ENCODE measurements at places on chromosomes 1 and 21.

- DNase-seq = peak; percentile 95
Measured at GRCh38 chr1:232613752-232614381, 16.1 kb downstream of the SIPA1L2 start.

DNA sequence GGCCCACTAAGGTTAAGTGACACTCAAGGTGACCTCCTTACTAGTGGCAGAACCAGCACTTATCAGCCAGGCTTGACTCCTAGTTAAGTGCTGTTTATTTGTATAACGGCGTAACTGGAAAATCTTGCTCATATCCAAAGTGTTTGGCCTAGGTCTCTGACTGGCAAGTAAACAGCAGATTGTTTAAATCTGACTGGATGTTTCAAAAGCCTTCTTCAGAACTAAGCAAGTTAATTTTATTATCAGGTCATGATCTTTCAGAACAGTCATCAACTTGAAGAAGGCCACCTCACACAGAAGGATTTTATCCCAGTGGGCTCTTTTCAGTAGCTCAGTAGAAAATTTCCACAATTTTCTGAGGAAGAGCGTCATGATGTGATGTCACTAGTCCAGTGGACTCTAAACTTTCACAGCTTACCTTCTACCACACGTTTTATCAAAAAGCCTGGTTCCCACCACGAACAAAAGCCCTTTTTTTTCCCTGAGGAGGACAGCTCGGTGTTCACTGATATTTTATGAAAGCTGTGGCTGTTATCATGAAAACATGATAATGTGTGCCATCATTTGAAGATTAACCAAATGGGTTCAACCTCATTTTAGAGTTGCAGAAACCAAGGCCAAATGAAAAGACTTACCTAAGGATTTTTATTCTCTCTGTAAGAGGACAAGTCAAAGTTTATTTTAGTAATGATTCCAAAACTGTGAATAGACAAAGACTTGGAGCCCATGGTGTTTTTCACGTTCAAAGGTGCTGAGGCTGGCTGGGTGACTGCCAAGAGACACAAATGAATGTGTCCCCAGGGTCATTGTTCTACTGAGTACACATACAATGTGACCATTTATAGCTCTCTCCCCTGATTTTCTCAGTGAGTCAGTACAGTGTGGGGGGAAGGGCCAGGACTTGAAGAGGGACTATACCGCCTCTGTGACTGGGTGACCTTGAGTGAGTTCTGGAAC, 9.1 kb downstream of the SGIP1 start:
- peak; percentile 94 for DNase-seq

DNA sequence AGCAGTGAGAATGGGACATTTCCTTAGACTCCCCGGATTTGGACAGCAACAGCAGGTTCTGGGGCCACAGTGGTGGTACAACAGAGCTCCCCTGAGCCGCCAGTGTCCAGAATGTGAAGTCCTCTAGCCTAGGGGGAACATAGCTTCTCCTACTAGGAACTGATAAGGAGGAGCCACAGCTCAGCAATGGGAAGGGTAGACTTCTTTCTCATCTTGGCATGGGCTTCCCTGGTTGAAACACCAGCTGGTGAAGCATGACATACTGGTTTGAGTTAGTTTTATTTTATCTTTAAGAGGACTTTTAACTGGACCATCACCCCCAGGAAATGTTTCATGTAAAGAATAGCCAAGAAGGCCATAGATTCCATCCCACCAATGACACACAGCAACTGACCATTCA, 68.4 kb downstream of the KCNJ15 start:
- DNase-seq = no peak

DNA sequence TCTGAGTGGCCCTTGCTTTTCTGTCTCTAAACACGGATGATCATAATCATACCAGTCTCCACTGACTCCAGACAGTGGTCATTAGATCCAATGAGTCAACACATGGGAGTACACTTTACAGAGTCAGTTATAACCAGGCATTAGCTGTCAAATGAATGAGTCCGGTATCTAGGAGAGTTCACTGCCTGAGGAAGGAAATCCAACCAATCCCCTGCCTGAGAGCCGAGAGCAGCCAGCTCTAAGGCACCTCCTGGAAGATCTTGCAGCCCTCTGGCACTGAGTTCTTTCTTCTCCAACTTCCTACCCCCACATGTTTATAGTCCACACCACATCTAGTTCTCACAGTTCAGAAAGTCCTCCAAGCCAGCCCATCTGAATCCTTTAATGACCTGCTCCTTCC, 29.4 kb upstream of the RBM15 start:
- DNase-seq = peak; percentile 74

DNA sequence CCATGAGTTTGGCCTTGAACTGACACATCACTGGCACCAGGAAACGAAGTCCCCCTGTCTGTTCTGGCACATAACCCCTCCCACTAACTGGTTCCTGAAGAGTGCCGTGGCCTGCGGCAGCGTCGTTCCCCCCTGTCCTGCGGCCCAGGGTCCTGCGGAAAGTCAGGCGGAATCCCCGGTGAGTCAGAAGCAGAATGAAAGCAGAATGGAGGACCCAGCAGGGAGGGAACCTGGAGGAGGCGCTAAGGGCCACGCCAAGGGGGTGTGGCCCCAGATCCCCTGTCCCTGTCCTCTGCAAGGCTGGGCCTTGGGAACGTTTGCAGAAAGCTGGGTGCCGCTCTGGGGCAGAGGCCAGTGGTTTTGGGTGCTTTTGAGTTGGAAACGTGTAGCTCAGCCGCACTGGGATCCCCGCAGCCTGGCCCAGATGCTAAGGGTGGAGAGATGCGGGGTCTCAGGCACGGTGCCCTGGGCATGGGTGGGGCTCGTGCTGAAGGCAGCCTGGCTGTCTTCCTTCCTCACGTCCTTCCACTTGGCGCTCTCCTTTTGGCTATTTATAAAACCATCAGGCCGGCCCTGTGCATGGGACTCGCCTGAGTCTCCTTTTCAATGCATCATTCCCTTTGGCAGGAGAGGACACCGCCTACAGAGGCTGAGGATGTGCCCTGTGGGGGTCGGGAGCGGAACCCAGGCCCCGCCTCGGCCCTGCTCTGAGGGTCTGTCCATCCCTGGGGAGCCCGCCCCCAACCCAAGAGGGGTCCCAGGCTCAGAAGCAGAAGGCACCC, 36.2 kb downstream of the TP73 start:
- peak; percentile 2 for DNase-seq

DNA sequence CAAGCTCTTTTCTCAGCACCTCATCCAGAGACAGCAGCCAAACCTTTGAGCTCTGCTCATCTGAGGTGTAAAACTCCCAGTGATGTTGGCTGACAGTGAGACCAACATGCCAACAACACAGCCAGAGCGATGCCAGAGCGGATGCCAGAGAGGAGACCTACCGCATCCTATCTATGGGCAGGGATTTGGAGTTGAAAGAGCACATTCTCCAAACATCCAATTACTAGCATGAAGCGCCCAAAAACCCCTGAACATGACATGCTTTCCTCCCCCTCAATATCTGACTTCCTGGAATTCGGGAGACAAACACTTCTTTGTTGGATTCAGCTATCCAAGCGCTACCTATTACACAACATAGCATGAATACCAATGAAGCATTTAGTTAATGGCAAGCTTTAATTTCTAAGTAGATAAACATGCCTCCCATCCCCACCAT, 23.1 kb upstream of the PAXBP1 start:
- no peak for DNase-seq

GRCh38 chr1:229231754-229232119, 39.2 kb upstream of the RAB4A start:
- no peak for DNase-seq

DNA sequence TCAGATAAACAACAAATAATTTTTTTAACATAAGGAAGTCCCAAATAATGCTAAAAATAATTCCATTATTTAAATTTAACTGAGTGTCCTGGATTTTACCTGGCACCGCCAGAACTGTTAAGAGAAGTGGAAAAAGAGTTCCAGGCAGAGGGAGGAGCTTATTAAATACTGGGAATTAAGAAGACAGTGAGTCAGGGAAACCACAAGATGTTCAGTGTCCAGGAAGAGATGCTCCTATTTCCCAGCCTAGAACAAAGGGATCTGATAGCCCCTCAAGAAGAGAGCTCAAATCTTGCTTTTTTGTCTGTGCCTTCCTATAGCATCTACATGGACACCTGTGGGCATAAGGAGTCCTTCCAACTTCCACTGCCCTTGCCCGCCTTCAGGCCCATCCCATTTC, 85.9 kb downstream of the PGM1 start:
- DNase-seq = no peak

GRCh38 chr1:111973150-111973790, 16.2 kb downstream of the KCND3 start:
- no peak for DNase-seq

GRCh38 chr1:202952818-202953217, 5.3 kb downstream of the ADIPOR1 start:
- peak; percentile 32 for DNase-seq

DNA sequence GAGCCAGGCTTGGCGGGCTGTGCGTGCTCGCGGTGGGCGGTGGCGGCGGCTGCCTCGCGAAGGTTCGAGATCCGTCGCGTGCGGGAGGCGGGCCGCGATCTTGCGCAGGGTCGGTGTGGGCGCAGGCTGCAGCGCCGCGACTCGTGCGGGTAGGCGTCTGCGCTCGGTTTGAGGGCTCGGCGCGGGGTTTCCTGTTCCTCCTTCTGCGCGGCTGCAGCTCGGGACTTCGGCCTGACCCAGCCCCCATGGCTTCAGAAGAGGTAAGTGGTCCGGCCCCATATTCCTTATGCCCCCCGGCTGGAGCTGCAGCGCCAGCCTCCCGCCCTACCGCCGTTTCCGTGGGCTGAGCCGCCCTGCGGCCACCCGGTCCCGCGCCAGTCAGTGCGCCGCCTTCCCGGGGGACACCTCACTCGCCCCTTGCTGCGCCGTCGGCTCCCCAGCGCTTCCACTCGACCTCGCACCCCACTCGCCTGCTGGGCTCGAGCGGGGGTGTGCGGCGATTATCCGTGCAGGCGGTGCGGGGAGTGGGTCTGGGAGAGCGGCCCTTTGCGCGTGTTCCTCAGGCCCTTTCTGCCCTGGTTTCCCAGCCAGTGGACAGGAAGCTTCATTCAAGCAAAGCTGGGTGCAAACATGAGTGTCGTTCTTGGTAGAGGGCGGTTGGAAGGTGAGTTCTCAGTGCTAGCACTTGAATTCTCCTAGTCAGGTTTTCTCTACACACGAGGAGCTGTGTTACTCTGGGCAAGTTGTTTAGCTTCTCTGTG, at the start of gene CACYBP:
Gene CACYBP, plus strand, starts transcription at position 12 of the 761 bp plus-strand sequence. Its CDS starts 234 bp downstream, at position 246.
- peak; percentile 45 for DNase-seq

GRCh38 chr1:52569449-52570210, 16.7 kb upstream of the TUT4 start:
- no peak for DNase-seq

- DNase-seq = no peak
Measured at GRCh38 chr1:53557830-53558738, 98.9 kb downstream of the DMRTB1 start.

- DNase-seq = peak; percentile 22
Measured at GRCh38 chr1:185404907-185405568, 88.0 kb upstream of the IVNS1ABP start.

- DNase-seq = peak; percentile 21
Measured at GRCh38 chr1:2345297-2346075, 45.9 kb downstream of the MORN1 start.

DNA sequence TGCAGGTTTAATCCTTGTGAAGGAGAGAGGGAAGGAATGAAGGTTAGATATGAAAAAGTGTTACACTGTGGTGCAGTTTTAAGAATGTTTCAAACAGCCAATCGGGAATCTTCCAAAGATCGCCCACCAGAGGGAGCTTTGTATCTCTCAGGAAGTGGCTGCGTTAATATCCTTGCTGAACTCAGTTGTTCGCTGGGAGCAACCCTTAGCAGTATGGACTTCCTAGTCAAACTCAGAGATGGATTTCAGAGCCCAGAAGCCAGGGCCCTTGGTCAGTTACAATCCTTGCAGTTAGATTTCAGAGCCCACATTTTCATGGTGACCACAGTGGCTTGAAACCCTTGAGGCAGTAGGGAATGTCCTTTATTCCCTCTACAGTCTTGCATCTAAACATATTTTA, 136.2 kb downstream of the NTNG1 start:
- peak; percentile 31 for DNase-seq

DNA sequence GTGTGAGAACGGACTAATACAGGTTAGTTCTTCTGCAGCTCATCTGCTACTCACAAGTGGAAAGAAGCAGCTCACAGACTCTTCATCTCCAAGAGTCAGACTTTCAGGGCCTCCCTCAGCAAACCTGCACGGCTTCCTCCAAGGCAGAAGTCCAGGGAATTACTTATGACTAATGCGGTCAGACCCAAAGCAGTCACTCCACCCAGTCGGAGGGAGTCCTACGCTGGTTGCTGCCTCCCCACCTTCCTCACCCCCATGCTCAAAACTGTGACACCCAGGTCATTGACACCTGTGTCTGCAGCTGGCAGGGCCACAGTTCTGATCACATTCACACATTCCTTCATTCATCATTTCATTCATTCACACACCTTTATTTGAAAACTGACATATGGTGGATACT, 38.4 kb upstream of the PRDM2 start:
- DNase-seq = peak; percentile 53

- no peak for DNase-seq
Measured at GRCh38 chr1:7375781-7376660, 395.1 kb upstream of the VAMP3 start.

DNA sequence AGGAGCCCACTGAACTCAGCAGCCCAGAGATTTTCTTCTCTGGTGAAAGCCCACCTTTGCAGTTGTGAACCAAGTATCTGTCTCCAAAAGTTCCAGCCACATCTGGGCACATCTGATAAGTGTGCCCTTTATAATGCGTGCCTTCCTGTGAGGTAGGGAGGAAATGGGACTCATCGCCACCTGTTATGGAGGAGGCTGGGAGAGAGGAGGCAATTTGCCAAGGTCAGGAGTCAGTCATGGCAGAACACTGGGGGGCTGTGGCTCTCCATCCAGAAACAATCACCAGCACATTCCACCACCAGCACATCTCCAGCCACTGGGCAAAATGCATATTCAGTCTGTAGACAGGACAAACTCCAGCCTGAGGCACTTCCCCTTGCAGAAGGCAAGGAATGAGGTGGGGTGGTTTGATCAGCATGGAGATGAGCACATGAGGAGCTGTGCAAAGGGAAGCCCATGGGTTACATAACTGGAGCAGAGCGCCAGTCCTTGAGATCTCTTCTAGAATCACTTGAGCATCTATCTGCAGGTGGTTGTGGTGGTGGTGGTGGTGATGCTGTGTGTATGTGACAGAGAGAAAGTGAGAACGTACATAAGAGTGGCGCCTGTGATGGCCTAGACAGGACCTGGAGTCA, 15.0 kb upstream of the LEMD1 start:
- no peak for DNase-seq

- DNase-seq = no peak
Measured at GRCh38 chr21:42306366-42307035, 8.7 kb downstream of the TFF3 start.

All from fibroblast of villous mesenchyme (primary cell).